ENCODE measurements at places on chromosomes 2 and 18.
A peak's percentile ranks its signal among the peaks of the same experiment; 100 is the strongest.

DNA sequence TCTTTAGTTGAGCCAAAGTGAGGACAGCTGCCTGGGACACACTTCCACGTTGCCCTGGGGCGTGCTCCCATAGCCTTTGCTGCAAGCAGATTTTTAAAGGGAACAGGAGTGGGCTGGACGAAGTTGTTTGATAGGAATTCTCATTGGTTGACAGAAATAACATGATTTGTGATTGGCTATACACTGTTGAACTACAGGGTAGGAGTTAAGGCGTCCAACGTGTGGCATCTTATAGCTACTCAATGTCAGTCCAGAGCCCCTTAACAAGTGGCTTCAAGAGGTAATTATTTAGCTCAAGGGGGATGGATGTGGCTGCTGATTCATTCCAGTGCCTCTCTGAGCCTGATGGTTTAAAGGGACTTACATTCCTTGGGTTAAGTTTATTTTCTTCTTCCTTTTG is 65.5 kb downstream of the ACAA2 start:
- no peak for DNase-seq

DNA sequence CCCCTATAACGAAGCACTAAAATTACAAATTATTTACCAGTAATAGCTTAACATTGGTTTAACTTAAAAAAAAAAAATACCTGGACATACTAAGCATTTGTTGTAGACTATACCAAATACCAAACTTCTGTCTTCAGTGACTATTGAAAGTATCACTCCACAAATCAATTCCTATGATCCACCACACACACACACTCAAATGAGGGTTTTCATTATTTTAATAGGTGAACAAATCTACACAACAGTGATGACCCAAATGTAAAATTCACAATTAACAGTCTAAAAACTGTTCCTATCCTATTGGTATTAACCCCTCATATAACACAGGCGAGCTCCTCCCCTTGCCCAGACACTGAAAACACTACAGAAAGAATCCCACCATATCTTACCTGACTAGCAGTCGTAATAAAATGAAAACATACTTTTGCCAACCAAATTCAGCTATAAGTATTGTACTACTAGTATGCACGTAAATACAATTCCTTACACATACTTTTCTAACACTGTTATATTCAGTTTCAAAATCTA is 2.5 kb downstream of the SP3 start:
- no peak for DNase-seq

DNA sequence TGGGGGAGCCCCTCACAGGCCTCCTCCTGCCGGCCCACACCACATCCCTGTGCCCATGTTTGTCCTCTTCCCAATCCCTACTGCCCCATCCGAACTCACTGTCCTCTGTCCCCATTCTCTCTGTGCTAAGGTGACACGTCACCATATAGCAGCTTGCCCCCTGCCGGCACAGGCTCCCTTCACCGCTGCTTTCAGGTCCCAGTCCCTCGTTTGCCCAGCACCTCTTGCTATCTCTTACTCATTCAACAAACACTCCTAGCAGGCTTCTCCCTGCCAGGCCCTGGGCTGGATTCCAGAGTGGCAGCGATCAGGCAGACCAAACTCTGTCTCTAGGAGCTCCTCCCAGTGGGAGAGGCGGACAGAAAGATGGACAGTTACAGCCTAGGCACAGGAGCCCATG is 74.3 kb downstream of the TFCP2L1 start:
- no peak for DNase-seq

GRCh38 chr2:8312861-8313830 is 368.7 kb upstream of the ID2 start:
- no peak for DNase-seq

GRCh38 chr18:33677891-33678290 is 99.9 kb downstream of the ASXL3 start:
- DNase-seq = no peak

DNA sequence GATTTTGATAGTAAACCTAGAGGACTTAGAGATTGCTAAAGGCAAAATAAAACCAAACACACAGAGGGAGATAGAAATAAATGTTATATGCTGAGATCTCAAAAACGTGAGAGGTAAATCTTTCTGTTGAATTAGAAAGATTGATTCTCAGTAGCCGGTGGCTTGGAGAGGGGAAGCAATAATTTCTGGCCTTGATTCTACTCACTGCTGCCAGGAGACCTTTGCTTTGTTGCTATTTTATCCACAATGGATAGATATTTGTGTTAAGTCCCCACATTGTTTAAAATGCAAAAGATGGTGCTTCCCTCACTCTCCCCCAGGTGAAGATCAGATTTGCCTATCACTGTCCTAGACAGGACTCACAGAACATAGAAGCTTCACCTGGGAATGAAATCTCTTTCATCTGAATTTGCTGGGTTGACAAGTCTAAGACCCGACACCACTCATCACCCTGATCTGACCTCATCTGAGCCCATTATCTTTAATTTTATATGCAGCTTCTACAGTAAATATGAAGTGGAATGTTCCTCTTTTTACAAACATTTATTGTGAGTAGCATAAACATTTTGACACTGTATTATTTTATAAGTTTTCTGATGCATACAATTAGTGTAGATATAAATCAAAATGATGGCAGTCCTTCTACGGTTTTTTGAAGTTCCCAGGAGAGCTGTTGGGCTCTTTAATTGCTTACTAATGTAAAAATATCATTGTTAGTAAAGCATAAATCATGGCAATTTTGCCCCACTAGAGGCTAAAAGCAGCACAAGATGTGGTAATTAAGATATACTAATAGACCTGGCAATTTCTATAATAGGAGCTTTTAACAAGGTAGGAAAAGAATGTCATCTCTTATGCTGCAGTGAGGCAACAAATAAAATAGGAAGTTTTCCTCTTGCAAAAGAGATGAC is 149.7 kb downstream of the DCC start:
- no peak for DNase-seq

DNA sequence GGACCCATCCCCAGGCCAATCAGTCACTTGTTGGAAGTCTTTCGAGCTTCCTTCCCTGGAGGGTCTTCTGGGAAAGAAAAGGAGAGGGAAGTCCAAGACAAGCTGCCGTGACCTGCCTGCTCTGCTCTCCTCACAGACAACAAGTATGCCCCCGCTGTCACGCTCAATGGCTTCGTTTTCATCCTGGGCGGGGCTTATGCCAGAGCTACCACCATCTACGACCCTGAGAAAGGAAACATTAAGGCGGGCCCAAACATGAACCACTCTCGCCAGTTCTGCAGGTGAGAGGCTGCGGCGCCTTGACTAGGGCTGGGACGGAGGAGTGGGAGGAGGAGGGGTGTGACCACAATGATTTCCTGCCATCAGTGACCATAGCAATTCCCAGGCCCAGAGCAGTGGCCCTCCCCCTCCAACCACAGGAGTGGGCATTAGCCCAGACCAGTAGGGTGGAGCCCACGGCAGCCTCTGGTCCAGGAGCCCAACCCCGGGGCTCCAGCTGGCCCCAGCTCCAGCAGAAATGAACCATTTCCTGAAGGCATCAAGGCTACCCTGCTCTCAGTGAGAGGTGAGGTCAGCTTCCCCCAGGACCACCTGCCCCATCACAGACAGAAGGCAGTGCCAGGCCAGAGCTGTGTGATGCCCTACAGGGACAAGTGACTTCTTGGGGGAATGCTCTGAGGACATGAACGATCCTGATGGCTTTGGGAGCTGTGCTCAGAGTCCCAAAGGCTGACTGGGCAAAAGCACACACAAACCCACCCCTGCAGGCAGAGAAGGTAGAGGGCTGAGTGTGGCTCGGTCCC is 223.1 kb downstream of the ATAD2B start:
- DNase-seq = peak; percentile 9

GRCh38 chr2:18900691-18901141 is 311.3 kb upstream of the NT5C1B start:
- DNase-seq = peak; percentile 52

DNA sequence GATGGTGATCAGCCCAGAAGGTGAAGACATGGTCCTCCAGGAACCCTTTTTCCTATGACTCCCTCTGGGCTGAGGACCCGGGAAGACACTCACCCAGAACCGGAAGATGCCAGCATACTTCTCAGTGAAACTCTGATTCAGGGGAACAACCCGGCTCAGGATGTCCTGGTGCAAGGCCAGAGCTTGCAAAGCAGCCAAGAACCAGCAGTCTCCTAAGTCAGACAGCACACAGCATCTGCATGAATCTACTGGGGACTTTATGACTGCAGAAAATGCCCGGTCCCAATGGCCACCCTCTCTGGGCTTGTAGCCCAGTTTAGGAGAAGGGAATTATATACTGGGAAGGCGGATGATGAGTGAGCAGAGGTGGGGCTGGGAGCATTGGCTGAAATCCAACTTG is 15.3 kb downstream of the CAPN14 start:
- DNase-seq = no peak

DNA sequence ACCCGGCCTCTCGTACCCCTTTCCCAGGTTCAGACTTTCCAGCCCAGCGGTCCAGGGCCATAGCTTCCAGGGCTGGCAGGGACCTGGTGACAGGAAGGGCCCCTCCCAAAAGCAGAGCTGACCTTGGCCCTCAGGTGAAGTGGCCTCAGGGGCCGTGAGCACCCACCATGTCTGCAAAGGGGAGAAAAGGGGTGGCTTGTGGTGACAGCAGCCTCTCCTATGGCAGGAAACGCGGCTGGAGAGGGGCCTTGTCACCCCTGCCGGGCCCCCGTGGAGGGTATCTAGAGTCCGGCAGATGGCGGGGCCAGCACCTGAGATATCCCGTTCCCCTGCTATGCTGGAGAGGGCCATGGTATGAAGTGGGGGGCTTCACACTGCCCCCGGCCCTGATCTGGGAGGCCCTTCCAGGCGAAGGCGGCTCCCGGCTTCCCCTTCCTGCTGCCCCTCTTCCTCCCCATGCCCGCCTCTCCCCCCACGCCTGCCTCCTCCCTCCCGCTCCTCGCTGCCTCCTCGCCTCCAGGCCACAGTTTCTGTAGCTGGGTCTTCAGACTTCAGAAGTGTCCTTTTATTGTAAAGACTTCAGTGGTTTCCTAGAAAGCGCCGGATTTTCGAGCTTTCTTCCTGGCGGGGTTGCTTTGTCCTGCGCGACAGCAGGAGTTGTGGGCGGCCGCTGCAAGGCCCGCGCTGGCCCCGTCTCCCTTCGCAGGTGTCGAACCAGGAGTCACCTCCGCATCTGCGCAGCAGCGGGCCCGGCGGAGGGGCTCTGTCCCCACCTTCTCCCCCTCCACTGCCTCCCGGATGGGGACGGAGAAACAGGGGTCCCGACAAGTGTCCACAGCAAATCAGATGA is 240.5 kb upstream of the MYT1L start:
- no peak for DNase-seq

DNA sequence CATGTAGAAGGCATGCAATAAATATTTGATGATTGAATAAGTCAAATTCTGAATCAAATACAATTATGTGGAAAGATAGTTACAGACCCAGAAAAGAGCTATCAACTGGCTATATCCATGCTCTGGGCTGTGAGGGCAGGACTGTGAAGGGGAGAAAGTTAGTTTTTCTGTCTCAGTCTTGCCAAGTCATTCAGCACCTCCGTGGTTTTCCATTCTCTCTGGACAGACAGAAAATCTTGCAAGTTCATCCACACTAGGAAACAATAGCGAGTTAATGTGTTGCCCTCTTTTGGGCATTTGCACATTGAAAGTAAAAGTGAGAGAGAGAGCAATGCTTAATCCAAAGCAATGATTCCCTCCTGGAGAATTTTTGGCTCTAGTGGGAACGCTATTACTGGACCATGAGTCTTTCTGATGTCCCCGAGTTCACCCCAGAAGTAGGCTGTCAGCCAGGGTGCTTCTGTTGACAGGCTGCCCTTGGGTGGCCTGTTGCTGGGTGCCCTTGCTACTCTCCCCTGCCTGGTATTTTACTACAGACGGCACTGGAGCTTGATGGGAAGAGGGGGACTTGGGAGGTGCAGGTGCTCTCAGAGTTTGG is 238.3 kb downstream of the LOXHD1 start:
- DNase-seq = no peak

DNA sequence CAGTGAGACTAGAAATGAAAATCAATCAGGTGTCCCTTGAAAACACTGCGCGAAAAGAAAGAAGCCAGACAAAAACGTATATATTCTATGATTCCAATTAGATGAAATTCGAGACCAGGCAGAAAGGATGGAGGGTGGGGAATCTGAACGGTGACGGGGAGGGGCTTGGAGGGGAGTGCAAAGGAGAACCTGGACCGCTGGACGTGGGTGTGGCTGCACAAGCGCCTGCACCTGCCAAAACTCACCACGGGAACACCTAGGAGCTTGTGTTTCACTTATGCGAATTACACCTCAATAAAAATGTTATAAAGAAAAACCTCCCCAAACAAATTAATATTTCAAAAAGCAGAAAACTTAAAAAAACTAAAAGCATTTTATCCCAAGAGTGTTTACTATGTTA is 21.9 kb downstream of the THAP4 start:
- no peak for DNase-seq

All from AG10803 (cell line).